ENCODE measurements at places on chromosomes 11 and 22.

GRCh38 chr11:71538666-71538990, 803 bp downstream of the KRTAP5-8 start:
- no peak for DNase-seq

DNA sequence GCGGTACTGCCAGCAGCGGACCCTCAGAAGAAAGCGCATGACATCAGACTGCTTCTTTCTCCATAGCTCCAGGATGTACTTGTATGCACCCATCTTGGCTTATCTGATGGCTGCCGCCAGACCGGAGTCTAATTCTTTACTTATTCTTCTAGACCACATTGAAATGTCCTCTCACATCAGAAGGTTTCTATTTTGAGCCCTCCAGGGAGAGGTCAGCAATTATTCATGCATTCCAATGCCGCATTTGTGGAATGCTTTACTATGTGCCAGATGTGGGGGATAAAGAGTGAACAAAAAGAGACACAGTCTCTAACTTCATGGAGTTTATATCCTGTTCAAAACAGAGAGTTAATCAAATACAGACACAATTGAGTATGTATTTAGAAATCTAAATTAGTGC, 230.1 kb downstream of the MIAT start:
- DNase-seq, result no peak

GRCh38 chr11:114610550-114610949, 15.0 kb upstream of the NXPE4 start:
- no peak for DNase-seq

DNA sequence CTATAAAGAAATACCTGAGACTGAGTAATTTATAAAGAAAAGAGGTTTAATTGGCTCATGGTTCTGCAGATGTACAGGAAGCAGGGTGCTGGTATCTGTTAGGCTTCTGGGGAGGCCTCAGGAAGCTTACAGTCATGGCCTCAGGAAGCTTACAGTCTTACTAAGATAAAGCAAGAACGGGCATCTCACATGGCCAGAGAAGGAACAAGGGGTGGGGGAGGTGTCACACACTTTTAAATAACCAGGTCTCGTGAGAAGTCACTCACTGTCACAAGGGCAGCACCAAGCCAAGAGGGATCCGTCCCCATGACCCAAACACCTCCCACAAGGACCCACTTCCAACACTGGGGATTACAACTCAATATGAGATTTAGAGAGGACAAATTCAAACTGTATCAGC, 192.8 kb upstream of the B3GAT1 start:
- DNase-seq, result no peak

GRCh38 chr11:31022080-31022479, 347.5 kb downstream of the DCDC1 start:
- no peak for DNase-seq

- no peak for DNase-seq
These were observed 490.4 kb downstream of the MN1 start for GRCh38 chr22:27310966-27311697.

DNA sequence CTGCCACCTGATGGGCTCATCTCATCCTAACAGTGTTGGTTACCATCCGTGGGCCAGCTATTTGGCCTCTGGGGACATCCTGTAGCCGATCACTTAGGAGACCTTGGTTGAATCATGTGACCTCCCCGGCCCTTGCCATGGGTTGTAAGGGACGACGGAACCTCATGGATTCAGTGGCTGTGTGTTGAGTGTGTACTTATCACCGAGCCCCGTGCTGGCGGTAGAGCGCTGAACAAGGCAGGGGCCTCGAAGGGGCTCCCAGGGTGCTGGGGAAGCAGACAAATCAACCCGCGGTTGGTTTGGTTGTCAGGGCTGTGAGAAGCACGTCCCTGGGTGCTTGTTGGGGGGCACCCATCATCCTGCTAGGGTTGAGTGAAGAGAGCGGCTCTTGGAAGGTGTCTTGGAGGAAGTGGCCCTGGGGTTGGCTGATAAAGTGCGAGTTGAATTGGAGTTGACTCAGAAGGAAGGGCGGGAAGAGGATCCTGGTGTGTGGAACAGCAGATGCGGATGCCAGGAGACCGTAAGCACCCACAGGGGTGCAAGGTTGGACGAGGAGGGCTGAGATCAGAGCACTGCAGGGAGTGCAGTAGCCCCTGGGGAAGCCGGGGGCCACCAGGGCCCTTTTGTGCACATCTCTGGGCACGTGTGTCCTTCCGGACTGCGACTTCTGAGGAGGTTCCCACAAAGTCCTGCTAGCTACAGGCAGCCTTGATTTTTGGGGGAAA, 53.6 kb downstream of the MPPED1 start:
- no peak for DNase-seq
